Testis (tissue), 5 donors: ENCODE measurements at places on chromosomes 5 and 9. TPM values are rescaled to one million over a fixed set of nuclear protein-coding genes. Genes with fewer than 3 reads are reported as not detected.

The ZNF366 gene
- total RNA-seq: 2.2 TPM

DNA sequence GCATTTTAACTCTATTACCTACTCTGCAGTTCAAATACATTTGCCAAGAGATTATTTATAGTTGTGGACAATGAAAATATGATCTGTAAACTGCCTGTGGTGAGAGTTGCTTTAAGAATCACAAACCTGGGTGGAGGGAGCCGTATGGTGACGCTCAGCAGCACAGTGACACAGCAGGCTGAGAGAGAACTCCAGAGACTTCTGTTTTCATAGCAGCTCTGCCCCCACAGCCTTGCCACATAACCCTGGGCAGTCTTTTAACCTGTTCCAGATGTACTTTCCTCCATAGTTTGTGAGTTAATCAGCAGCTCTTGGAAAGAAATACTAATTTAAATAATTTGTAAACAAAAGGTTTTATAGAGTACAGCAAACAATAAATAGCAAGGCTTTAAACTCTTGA lies 450.5 kb downstream of the ELAVL2 start:
- no peak for DNase-seq
- H3K36me3 ChIP-seq: no peaks in the 10 kb centered on the region
- no peaks in the 10 kb centered on the region for H3K4me1 ChIP-seq
- no peaks in the 10 kb centered on the region for H3K27me3 ChIP-seq

GRCh38 chr9:94929369-94929756 lies 202.9 kb downstream of the AOPEP start:
- H3K4me3 ChIP-seq: no peak overlapping the region
- no peak for DNase-seq
- no peaks in the 10 kb centered on the region for H3K36me3 ChIP-seq
- no peaks in the 10 kb centered on the region for H3K4me1 ChIP-seq
- no peaks in the 10 kb centered on the region for H3K27me3 ChIP-seq

GRCh38 chr5:157400741-157401495 lies 59.1 kb upstream of the NIPAL4 start:
- H3K27me3 ChIP-seq: no peaks in the 10 kb centered on the region
- no peak for DNase-seq
- no peak overlapping the region for H3K27ac ChIP-seq
- H3K4me1 ChIP-seq: no peaks in the 10 kb centered on the region
- H3K36me3 ChIP-seq: no peaks in the 10 kb centered on the region
- H3K4me3 ChIP-seq: no peak overlapping the region

GRCh38 chr5:77171141-77171910 lies 39.2 kb upstream of the PDE8B start:
- no peak overlapping the region for H3K27ac ChIP-seq
- peaks cover 10% of the 10 kb centered on the region for H3K4me1 ChIP-seq
- H3K27me3 ChIP-seq: no peaks in the 10 kb centered on the region
- H3K36me3 ChIP-seq: no peaks in the 10 kb centered on the region
- no peak for DNase-seq

- no peaks in the 10 kb centered on the region for H3K27me3 ChIP-seq
- H3K4me3 ChIP-seq: no peak overlapping the region
- no peaks in the 10 kb centered on the region for H3K4me1 ChIP-seq
- H3K36me3 ChIP-seq: no peaks in the 10 kb centered on the region
Observed at GRCh38 chr9:78354324-78354973, 57.5 kb downstream of the PSAT1 start.

GRCh38 chr5:172133359-172134029 lies 54.5 kb downstream of the STK10 start:
- H3K4me3 ChIP-seq: no peak overlapping the region
- DNase-seq: no peak
- H3K27me3 ChIP-seq: no peaks in the 10 kb centered on the region
- no peaks in the 10 kb centered on the region for H3K4me1 ChIP-seq

DNA sequence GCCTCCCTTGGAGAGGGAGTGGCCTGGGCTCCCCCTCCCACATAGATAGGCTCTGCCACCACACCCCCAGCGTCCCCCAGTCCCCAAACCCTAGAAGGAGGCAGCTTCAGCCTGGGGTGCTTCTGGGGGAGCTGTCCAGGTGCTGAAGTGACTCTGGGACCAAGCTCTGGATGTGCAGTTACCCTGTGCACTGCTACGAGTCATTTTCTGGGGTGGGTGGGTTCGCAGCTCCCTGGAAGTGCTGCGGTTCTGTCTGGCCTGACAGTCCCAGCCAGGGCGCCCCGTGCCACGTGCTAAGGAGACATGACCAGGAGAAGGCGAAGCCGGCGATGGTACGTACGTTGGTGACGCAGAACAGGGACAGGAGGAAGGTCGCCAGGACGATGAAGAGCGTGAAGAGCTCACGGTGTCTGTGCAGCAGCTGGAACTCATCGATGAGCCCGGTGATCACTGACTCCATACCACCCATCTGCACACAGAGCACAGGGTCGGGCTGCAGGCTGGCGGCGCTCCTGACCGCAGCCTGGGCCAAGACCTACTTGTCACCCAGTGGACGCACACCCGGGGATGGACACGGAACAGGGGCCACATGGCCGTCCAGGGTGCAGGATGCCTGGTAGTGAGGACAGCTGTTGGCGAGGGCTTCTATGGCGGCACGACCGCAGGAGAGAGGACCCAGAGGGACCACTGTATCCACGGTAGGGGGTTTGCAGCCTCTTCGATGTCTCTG lies 35.7 kb downstream of the SLC6A3 start:
- H3K27ac ChIP-seq: no peak overlapping the region
- H3K27me3 ChIP-seq: no peaks in the 10 kb centered on the region
- no peak overlapping the region for H3K4me3 ChIP-seq
- H3K4me1 ChIP-seq: no peaks in the 10 kb centered on the region
- no peaks in the 10 kb centered on the region for H3K36me3 ChIP-seq
- DNase-seq: no peak

GRCh38 chr5:132103332-132103951 lies 29.9 kb downstream of the CSF2 start:
- no peak overlapping the region for H3K4me3 ChIP-seq
- H3K36me3 ChIP-seq: no peaks in the 10 kb centered on the region
- H3K4me1 ChIP-seq: peaks cover 7% of the 10 kb centered on the region
- no peaks in the 10 kb centered on the region for H3K27me3 ChIP-seq
- H3K27ac ChIP-seq: no peak overlapping the region
- DNase-seq: peak; percentile 74

- DNase-seq: no peak
- H3K36me3 ChIP-seq: no peaks in the 10 kb centered on the region
- H3K4me1 ChIP-seq: no peaks in the 10 kb centered on the region
- no peaks in the 10 kb centered on the region for H3K27me3 ChIP-seq
- H3K27ac ChIP-seq: no peak overlapping the region
Observed at GRCh38 chr9:15349892-15350761, 43.1 kb upstream of the TTC39B start.

- no peak for DNase-seq
- no peak overlapping the region for H3K27ac ChIP-seq
- H3K27me3 ChIP-seq: no peaks in the 10 kb centered on the region
Observed at GRCh38 chr9:16421532-16421931, 448.9 kb downstream of the BNC2 start.

DNA sequence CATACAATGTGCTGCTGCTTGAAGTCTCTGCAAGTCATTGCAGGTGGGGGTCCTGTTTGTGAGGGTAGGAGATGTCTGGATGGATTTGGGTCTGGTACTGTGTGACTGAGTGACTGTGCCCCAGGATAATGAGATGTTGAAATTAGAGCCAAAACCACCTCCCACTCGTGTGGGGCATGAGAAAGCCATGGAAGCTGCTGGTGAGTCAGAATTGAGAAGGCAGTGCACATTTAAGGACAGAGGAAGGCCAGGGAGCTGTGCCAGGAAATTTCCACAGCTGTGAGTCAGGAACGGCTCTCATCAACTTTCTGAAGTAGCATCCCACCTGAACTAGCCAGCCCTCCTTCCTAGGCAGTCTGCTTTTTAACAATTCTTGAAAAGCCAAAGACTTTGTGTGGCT lies 229.8 kb downstream of the DRD1 start:
- no peak overlapping the region for H3K4me3 ChIP-seq
- no peak overlapping the region for H3K27ac ChIP-seq
- H3K4me1 ChIP-seq: no peaks in the 10 kb centered on the region
- H3K36me3 ChIP-seq: no peaks in the 10 kb centered on the region
